Activated T-helper 1 cell treated with anti-CD3 and anti-CD28 coated beads, Interleukin-2, amount 50 U/mL, for 16 hours (primary cell): ENCODE measurements at places on chromosomes 1 and 21.

DNA sequence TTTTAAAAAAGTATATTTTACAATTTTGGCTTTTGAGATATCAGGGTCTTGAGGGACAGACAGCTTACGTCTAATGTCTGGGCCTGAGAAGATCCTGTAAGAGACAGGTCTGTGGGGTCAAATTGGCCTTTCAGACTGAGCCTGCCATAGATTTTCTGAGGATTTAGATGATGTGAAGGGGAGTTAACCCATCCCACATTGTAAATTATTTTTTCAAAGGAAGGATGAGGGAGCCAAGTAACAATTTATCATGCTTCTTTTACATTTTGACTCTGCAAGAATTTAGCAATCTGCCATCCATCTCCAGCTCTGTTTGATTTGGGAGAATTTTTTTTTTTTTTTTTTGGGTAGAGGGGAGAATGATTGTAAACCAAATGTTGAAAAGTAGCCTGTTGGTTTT, 160.9 kb downstream of the ROR1 start:
- DNase-seq: no peak

GRCh38 chr1:219945795-219946194, 17.4 kb upstream of the SLC30A10 start:
- no peak for DNase-seq

DNA sequence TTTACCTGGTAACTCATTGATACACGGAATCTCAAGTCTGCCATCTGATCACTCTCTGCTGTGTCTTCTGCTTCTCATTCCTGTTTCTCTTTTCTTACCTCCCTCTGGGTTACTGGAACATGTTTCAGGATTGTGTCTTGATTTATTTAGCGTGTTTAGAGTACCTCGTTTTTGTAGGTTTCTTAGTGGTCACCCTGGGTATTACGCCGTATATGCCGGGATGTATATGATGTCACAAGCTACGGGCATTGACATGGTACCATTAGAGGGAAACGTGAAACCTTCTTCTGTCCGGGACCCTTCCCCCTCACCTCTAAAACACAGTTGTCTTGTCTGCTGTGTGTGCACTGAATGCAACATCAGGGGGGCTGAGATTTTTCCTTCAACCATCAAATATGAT, 2.8 kb downstream of the ACTRT2 start:
- DNase-seq: no peak

- no peak for DNase-seq
Measured at GRCh38 chr1:156074661-156075060, 7.6 kb downstream of the MEX3A start.

- no peak for DNase-seq
Measured at GRCh38 chr1:221089273-221089672, 210.0 kb downstream of the HLX start.

DNA sequence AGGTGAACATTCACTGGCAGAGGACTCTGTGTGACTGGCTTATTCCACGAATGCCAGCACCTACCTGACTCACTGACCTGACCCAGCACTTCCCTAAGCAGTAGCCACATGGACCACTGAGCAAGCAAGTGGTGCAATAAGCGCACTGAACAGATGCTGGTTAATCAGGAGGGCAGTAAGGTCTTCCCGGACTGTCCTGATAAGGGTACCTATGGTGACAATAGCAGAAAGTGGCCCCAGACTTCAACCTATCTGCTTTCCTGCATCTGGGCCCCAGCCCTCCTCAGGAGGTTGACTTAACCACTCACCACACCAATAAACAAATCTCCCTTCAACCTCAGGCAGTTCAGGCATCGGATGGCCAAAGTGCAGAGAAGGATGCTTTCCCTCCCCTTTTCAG, 65.7 kb downstream of the SETD4 start:
- no peak for DNase-seq

- no peak for DNase-seq
Measured at GRCh38 chr1:14852291-14852690, 253.8 kb downstream of the KAZN start.

- no peak for DNase-seq
Measured at GRCh38 chr1:34606504-34606903, 148.3 kb upstream of the GJB5 start.

DNA sequence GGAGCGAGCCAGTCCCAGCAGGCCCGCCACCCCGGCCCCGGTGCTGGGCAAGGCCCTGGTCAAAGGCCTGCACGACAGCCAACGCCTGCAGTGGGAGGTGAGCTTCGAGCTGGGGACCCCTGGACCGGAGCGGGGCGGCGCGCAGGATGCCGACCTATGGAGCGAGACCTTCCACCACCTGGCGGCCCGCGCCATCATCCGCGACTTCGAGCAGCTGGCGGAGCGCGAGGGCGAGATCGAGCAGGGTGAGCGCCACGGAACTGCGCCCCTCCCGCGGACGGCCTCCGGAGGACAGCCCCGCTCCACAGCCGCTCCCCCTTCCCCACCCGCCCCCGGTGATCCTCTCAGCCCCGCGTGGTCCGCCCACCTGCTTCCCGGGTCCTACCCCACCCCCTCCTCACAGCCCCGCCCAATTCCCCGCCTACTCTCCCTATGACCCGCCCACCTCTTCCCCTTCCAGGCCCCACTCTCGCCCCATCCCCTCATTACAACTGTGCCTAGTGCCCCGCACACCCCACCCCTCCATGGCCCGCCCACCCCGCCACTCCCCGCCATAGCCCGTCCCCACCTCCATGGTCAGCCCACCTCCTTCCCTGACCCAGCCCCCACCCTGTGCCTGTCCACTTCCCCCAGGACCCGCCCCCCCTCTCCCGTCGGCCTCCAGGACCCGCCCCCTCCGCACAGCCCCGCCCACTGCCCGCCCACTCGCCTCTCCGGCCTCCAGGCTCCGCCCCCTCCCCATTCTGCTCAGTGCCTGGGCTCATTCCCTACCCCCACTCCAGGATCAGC, 52.7 kb downstream of the VWA5B1 start:
- no peak for DNase-seq

DNA sequence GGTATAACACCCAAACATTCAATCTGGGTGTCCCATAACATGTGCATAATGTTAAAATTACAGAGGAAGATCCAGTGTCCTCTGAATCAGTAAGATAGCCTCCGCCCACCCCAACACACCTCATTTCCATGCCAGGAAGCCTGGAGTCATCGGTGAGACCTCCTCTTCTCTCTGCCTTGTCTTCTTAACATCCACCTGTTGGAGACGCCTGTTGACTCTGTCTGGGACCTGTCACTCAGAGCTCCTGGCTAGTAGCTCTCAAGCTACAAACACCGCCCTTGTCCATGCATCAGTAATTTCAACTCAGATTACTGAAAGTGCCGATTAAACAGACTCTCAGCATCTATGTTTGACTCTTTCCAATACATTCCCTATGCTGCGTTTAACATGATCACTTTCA, 27.4 kb downstream of the KCNJ15 start:
- DNase-seq: no peak

DNA sequence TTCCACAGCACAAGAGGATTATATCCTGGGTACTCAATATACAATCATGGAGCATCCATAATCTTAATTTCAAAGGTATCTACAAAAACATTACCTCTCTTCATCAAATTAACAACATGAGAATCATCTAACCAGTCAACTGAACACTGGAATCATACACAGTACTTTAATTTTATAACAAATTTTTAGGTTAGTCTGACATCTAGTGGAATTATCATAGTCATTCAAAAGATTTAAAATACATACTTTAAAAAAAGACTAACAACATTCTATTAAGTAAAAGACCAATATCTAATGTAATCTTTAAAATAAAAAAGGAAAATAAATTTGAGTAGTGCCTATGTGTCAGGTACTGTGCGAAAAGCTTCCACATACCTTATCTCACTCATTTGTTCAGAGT, 16.8 kb upstream of the SH3GLB1 start:
- no peak for DNase-seq

DNA sequence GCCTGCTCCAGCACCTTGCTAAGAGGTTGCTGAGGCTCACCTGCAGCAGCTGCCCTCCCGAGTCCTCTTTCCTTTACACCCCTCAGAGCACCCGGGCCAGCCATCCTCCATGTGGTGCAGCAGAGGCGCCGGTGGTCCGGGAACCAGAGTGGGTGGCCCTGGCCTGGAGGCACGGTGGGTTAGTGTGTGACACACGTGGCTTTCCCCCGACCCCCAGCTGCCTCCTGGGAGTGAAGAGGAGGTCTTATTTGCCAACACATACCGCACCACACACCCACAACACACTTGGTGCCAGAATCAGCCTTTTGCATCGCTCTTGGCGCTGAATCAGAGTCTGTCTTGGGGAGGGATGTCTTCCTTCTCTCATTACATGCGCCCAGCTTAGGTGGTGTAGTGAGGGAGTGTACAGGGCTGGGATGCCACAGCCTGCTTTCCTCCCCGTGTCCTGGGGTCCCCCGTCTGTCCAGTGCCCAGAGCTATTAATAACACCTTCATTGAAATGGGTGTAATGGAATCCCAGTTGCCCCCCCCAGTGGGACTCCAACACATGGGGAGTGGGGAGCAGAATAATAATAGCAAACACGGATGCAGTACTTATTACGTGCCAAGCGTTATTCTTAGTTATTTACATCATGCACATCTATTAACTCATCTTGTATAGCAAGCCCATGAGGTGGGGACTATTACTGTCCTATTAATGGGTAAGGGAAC, 38.2 kb downstream of the MAPKAPK2 start:
- no peak for DNase-seq

- DNase-seq: no peak
Measured at GRCh38 chr1:169326261-169326955, 41.2 kb downstream of the NME7 start.

DNA sequence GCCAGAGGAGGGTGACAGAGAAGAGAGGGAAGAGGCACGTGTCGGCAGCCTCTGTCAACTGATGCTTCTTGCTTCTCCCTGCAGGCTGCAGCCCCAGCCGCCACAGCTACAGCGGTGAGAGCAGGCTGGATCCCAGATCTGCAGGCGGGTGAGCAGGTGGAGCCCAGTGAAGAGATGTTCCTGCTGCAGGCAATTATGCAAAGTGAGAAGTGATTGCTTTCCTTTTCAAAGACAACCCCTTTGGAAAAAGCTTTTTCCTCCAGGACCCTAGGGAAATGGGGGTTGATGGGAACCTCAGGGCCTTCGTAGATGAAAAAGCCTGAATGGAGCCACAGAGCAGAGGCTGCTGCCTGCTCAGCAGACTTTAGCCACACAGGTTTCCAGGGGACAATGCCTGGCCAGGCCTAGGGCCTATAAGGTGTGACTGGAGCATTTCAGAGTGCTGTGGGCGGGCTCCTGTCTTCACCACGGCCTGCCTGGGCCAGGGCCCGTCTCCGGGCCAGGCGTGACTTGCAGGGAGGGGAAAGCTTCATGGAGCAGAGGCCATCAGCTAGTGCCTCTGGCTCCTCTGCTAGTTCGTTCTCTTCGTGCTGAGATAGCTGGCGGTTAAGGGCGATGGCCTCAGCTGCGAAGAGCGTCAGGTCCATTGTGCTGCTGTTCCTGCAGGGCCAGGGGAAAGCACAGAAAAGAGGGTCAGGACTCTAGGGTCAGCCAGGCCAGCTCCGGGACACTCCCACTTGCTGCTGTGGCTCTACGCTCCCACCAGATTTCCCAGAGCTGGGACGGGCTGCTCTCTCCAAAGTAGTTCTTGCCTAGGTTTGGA, 6.9 kb upstream of the KNCN start:
- no peak for DNase-seq

- DNase-seq: no peak
Measured at GRCh38 chr21:25717491-25718147, 17.1 kb downstream of the ATP5PF start.

DNA sequence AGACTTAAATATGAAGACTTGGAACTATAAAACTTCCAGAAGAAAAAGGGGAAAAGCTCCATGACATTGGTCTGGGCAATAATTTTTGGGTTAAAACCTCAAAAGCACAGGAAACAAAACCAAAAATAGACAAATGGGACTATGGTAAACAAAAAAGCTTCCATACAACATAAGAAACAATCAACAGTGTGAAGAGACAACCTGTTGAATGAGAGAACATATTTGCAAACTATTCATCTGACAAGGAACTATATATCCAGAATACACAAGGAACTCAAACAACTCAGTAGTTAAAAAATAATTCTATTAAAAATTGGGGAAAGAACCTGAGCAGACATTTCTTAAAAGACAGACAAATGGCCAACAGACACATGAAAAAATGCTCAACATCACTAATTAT, 192.7 kb upstream of the ZNHIT6 start:
- no peak for DNase-seq

- DNase-seq: no peak
Measured at GRCh38 chr1:110291241-110292030, 47.7 kb upstream of the RBM15 start.

- DNase-seq: no peak
Measured at GRCh38 chr1:16971341-16972188, 8.9 kb downstream of the MFAP2 start.

GRCh38 chr1:178323067-178323466, 173.7 kb downstream of the CLEC20A start:
- no peak for DNase-seq

DNA sequence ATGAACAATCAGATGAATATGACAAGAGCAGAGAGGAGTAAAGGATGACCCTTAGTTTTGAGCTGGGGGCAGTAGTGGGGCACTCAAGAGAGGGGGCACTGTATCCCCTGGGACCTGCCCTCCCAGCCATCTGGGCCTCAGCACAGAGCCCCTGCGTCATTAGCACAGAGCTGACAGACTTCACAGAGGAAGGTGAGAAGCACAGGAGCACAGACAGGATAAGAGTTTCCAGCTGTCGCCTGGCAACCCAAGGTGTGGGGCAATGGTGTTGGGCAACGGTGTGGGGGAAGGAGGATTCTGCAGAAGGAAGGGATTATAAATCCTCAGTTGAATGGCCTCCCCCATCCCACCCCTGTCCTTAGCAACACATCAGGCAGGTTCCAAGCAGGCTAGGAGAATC, 30.2 kb downstream of the RAB3B start:
- no peak for DNase-seq

GRCh38 chr21:41743321-41744027, 23.4 kb downstream of the RIPK4 start:
- DNase-seq: no peak

DNA sequence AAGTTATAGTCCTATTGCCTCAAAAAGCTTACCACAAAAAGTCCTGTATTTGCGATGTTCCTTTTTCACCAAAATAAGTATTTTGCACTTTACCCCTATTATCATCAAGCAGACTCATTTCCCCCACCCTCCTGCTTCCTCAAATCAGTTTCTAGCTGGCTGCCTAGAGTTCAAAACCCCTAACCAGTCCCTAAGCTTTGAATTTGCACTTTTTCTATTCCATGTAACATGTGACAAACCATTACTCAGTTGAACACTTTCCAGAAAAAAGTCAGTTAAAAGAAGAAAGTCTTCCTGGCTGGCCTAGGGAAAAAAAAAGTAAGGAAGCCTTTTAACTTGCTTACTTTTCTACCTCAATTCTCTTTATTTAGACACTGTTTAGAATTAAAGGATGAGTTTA, 8.2 kb downstream of the CEP170 start:
- no peak for DNase-seq
